Jurkat, Clone E6-1 (cell line): ENCODE measurements at places on chromosomes 1 and 21.

DNA sequence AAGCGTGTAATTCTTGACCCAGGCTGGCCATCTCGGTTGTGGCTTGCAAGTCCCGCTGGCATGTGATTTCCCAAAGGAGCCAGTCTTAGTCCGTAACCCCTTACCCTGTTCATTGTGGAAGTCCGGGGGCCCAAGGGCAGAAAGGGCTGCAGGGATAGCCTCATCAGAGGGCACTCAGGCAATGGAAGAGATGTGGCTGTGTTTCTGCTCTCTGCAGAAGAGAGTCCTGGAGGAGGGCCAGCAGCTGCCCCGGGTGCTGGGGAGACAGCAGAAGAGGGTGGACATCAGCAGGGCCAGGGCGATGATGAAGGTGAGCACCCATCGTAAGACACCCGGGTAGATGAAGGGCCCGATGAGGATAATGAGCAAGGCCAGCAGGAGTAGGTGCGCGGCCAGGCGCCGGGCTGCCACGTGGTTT lies 830 bp downstream of the RNF186 start:
- DNase-seq, result no peak

DNA sequence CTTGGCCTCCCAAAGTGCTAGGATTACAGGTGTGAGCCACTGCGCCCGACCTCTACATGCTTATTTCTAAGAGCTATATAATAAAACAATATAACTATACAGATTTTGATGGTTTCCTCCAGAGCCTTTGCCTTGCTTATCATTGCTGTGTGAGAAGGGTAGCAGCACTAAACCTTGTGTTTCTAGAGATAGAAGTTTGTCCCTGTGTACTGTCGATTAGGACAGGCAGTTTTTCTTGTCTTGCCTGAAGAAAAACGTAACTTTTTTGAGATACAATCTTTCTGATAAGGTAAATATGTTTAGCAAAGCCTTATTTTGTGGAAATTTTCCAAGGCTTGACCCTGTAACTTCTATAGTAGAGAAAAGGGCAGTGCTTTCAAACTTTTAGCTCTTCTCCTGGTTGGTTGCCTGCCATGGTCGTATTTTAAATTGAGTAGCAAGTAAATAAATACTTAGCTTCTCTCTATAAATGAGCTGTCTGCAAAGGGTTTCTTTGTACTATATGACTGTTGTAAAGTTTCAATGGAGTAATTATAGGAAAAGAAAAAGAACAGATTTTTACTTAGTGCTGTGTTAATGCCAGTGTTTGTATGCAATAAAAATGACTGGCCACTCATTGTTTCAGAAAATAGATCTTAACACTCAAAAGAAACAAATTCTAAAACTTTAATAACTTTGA lies 86.4 kb upstream of the CACYBP start:
- DNase-seq, result no peak

GRCh38 chr1:37424523-37424922 lies 49.9 kb upstream of the ZC3H12A start:
- no peak for DNase-seq

DNA sequence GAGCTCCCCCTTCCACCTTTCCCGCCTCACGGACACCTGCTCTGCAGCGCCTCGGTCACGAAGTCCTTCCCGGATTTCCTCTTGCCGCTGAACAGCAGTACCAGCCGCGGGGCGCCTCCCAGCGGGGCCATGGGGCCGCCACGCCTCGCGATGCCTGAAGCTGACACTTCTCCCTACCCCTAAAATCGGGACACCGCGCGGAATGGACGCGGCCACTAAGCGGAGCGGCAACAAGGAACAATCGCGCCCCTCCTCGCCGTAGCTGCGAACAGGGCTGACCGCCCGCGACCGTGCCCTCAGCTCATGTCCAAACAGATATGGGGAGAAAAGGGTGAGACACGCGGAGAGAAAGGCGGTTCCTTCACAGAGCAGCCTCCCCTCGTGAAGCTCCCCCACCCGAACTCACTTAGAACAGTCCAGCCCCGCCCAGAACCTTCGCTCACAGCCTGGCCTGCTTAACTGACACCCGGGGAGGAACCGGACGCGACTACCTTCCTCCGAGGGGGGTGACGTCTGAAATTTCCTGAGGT lies at the start of gene PMVK:
TSS of gene PMVK (minus strand) at position 165 of the 530 bp plus-strand sequence. CDS start at position 131, 34 bp downstream.
- DNase-seq, result peak; percentile 96

DNA sequence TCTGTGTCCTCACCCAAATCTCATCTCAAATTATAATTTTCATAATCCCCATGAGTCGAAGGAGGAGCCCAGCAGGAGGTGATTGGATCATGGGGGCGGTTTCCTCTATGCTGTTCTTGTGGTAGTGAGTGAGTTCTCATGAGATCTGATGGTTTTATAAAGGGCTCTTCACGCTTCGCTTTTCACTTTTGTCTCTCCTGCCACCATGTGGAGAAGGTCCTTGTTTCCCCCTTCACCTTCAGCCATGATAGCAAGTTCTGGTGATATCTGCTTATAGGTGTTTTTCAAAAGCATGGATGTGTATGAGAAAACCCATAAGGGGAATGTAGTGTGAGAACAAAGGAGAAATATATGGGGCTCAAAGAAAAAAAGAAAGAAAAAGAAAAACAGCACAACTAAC lies 405.9 kb upstream of the RGS18 start:
- DNase-seq, result no peak

DNA sequence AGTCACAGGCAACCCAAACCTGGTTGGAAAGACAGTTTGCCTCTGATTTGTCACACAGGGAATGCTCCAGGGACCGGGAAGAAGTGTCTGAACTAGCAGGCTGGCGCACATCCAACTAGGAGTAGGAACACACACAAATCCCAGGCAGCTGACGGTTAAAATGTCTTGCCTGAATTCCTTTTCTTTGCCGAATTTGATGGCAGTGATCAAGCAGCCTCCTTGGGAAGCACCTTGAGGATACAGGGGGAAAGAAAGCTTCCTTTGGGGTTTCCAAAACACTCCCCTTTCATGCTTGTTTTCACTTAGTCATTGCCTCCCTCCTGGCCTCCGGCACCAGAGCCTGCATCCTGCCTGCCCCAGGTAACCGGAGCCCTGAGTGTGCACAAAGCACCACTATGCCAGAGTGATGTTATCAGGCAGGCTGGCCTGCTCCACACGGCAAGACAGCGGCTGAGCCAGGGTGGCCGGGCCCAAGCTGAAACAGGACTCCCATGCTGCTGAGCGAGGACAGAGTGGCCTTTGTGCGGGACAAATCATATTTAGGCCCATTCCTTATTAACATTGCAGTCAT lies 193.8 kb downstream of the LMX1A start:
- DNase-seq, result no peak

GRCh38 chr1:79323239-79324025 lies 316.9 kb upstream of the ADGRL4 start:
- no peak for DNase-seq

- peak; percentile 96 for DNase-seq
These were observed 15.3 kb downstream of the UCK2 start for GRCh38 chr1:165842671-165843129.

GRCh38 chr1:185520188-185520920 lies 203.3 kb upstream of the IVNS1ABP start:
- DNase-seq, result no peak

- DNase-seq, result no peak
These were observed 14.1 kb downstream of the IFFO2 start for GRCh38 chr1:18942340-18942739.

DNA sequence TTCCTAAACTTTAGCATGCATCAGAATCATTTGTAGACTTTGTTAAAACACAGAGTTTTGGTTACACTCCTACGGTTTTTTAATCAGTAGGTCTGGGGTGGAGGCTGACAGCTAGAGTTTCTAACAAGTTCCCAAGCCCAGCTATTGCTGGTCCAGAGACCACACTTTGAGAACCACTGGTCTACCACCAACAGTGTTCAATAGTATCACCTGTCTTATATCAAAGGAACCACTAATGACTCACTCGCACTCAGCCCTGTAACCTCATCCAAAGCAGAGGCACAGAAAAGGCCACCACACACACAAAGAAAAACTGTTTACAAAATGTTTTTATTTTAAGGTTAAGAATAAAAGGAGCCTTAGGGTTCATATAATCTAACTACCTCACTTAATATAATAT lies 68.7 kb downstream of the HIVEP3 start:
- peak; percentile 33 for DNase-seq

DNA sequence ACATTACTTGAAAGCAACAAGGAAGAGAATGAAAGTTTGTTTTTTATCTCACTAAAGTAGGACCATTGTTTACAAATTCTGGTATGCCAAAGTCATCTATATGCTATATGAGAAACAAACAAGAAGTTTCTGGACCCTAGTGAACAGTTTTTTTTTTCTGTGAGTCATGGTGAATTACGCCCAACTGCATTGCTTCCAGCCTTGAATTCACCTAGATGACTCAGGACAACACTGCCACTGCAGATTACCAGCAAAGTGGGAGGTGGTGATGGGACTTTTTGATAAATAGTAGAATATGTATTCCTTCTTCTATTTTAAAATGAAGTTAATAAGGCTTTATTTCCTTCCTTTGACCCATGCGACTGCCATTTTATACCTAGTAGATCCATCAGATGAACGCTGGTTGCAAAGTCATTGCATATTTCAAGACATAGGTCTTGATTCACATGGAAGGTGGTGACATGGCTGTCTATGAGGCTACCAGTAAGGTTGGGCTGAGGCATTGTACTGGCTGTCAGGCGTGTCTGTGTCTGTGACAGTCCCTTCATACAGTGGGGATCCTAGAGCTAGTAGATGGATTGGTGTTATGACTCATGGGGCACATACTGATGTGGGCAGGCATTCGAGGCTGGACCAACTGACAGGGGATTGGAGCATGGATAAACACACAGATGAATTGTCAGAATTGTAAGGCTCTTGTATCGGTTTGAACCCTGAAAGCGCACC lies 49.1 kb upstream of the APOBEC4 start:
- no peak for DNase-seq

- no peak for DNase-seq
These were observed 8.7 kb downstream of the RUNX3 start for GRCh38 chr1:24921412-24921811.

DNA sequence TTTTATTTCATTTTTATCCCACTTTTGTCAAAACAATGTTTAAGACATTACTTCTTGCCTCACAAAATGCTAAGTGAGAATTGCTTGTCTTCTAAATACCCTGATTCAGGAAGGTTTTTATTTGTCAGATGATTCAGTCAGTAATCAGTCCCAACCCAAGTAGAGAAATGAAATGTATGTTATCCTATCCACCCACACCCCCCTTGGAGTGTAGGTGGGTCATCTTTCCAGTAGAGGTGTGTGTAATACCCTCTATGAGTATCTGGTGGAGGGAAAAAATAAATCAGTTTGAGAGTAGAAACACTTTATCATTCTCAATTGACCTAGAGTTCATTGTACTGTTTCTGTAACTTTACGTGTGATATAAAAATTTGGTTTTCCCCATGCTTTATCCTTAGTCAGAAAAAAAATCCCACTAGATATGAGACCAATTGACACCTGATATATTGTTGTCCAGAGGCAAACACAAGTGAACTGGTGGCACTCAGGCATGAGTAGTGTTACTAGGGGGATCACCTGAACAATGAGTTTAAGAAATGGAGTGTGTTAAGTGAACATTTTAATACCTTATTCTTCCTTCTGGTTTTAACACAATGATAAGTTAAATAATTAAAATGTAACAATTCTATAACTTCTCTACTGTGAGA lies 153.8 kb upstream of the C1orf105 start:
- DNase-seq, result no peak

GRCh38 chr1:2290595-2291510 lies 62.7 kb downstream of the SKI start:
- peak; percentile 65 for DNase-seq

DNA sequence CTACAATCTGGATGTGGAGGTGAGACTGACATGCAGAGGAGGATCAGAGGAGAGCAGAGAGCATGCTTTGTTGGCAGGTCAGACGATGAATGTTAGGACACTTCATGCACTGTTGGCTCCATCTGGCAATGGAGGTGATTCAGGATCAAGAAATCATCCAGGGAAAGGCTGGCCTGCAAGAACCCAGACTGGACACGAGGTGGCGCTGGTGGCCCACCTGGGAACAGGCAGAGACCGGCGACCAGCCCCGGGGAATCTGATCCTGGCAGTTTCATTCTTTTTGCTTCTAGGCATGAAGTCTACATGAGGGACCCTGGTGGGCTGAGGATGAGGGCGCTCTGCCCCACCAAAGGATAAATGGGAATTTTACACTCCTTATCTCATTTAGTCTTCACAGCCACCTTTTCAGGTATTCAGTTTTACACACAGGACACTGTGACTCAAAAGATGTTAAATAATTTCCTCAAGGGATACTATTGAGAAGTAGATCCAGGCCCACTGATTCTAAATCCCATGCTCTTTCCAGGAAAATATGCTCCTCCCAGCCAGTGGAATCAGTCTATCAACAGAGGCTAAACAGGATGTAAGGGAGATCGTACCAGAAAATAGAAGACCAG lies 26.2 kb upstream of the SCMH1 start:
- DNase-seq, result peak; percentile 29

DNA sequence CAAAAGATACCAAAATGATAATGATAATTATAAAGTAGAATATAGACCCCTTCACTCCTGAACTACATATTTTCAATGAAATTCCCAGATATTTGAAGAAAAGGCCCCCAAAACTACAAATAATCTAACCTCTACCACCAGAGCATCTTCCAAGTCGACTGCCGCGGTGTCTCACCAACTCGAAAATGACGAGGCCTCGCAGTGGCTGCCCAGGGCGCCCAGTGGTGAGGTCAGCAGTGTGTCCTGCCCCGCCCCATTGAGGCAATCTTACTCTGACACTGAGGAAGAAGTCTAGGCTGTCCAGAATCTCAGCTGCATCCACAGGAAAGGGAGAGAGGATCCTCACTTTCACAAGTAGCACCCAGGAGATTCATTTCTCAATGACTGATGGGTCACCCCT lies 5.2 kb downstream of the DUSP10 start:
- DNase-seq, result no peak

DNA sequence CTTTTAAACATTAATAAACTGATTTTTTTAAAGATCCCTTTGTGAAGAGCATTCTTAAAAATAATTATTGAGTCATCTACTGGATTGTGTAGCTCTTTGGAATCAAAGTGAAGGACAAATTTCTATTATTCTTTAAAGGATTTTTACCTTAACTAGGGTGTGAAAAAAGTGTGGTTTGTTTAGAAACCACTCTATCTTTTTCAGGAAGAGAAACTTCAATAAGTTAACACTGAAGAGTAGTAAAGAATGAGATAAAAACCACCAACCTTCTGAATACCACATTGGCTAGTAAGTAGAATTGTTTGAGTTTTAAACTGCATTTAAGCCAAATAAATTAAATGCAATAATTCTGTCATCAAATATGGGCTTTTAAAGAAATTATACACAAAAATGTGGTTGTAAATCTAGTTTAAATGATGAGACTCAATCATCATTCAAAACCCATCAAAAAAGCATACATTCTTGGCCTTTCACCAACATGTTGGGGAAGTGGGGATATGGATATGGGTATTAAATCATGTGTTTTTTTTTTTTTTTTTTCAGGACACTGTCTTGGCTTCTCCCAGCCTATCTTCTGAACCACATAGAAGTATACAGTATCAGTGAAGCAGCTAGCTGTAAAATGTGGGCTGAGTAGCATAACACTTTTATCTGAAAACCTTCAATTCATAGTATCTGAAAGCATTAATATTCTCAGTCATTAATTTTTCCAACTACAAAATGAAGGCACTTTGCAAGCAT lies 4.8 kb downstream of the S1PR1 start:
- DNase-seq, result no peak
